ENCODE measurements at places on chromosomes 12 and 14.
A peak's percentile ranks its signal among the peaks of the same experiment; 100 is the strongest.

DNA sequence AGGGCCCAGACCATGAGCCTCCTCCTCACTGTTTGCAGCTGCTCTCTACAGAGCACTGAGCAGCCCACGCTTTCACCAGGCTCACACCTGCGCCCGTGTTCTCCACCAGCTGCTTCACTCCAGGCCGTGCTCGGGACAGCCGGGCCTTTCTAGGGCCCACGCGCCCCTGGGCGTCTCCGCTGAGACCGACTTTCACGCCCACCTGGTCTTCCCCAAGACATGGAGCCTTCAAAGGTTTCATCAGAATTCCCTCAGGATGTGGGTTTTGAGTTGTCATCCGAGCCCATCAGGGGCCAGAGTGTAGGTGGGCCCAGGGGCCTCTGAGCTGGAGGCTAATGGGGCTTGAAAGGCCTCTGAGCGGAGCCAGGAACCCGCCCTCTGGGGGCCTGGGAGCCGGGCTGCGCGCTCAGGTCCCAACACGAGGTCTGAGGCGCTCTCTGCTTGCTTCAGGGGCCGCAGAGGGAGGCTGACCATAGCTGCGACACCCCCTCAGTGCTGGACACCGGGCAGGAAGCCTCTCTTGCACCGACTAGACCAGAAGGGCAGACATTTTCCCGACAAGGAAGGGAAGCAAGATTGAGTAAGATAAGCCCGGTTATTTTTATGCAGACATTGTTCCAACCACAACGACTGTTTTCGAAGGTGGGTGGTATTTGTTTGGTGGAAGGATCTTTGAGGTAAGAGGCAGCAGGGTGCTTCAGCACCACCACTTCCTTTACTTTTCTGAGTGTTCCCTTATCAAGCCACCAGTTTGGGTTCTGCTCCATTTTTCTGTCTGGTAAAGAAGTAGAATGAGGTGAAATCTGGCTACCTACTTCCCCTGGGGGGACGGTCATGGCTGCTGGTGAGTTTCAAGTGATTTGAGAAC, 125.0 kb upstream of the FUT8 start:
- peak; percentile 66 for DNase-seq

DNA sequence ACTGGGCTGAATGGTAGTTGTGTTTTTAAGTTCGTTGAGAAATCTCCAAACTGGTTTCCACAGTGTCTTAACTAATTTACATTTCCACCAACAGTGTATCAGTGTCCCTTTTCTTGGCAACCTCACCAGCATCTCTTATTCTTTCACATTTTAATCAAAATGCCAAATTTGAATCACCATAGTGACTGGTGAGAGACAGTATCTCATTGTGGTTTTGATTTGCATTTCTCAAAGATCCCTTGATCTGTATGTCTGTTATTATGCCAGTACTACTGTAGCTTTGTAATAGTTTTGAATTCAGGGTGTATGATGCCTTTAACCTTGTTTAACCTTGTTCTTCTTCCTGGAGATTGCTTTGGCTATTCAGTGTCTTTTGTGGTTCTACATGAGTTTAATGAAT, 2.2 kb upstream of the EIF2S3B start:
- DNase-seq = no peak

GRCh38 chr14:76352639-76353281, 23.2 kb upstream of the ESRRB start:
- DNase-seq = no peak

DNA sequence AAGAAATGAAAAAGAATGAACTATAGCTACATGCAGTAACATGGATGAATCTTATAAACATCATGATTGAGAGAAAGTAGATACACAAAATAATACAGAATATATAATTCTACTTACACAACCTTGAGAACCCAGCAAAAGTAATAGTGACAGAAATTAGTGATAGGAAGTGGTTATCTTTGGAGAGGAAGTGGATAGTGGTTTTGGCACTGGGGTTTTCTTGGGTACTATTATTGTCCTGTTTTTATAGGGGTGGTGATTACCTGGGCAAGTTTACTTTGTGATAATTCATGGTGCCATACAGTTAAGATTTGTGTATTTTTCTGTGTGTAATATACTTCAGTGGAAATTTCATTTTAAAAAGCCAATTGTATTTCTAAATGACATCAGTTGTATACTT, 352.7 kb downstream of the AEBP2 start:
- DNase-seq = no peak

GRCh38 chr14:30632730-30633129, 10.6 kb downstream of the SCFD1 start:
- no peak for DNase-seq

DNA sequence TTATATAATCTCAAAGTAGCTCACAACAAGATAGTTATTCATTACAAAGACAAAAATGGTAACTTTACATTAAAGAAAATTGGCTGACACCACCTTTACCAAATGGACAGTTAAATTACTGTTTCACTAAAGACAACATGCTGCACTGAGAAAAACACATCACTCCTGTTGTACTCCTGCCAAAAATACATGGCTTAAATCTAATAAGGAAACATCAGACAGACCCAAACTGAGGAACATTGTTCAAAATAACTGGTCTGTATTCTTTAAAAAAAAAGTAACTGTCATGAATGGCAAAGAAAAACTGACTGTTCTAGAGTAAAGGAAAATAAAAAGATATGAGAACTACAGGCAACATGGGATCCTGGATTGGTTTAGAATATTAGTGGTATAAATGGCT, 151.3 kb upstream of the DCN start:
- no peak for DNase-seq

GRCh38 chr12:62716866-62717525, 218.0 kb downstream of the PPM1H start:
- DNase-seq = no peak

- no peak for DNase-seq
These were observed 2.3 kb downstream of the TBX5 start for GRCh38 chr12:114403690-114404066.

- DNase-seq = no peak
These were observed 7.2 kb downstream of the A2ML1 start for GRCh38 chr12:8829621-8830020.

DNA sequence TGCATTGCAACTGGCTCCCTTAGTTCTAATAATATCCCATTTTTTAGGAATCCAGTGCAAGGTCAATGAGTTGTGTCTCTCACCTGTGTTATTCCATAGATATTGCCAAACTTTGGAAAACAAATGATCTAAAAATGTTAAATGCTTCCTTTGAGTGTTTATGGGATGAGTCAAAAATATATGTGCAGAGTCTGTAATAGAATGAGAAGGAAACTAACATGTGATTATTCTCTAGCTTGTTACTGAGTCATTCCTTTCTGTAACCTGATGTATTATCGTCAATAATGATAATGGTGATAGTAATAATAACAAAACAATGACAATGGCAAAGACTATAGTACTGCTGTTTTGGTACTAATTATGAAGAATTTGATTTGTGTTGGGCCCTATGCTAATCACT, 11.5 kb downstream of the ACSS3 start:
- DNase-seq = no peak

DNA sequence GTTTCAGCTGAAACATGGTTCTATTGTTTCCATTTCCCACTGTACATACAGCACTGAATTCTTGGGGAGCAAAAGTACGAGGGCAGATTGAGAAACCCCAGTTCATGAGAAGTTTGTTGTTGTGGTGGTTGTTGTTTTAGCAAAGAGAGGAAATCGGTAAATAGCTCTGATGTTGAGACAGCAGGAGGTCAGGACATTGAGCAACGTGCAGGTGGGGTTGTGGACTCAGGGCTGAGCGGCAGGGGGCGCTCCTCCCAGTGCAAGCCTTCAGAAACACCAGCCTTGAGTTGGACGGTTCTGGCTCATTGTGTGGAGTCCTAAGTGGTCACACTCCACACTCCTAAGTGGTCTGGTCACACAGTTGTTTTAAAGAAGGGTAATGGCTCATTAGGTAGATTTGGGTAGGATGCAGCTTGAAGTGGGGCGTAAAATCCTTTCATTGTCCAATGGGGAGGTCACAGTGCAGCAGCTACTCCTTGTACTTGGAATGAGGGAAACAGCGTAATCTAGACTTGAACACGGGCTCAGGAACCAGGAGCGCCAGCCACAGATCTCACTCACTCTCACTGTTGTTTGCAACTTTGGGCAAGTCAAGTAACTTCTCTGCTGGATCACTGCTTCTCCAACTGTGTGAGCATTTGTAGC, 14.5 kb upstream of the PWP1 start:
- DNase-seq = no peak

All from SHP77 (cell line).